ENCODE measurements at places on chromosomes 7 and 10. TPM values are rescaled to one million over a fixed set of nuclear protein-coding genes. Genes with fewer than 3 reads are reported as not detected.
A peak's percentile ranks its signal among the peaks of the same experiment; 100 is the strongest.

Gene AKR1B15
- 14.1 TPM for polyA plus RNA-seq

Gene SUN3
- not detected for polyA plus RNA-seq

GRCh38 chr10:58898854-58899573 lies 277.4 kb upstream of the PHYHIPL start:
- DNase-seq: no peak
- H3K4me1 ChIP-seq: peaks cover 14% of the 10 kb centered on the region
- H3K27me3 ChIP-seq: no peaks in the 10 kb centered on the region
- no peaks in the 10 kb centered on the region for H3K36me3 ChIP-seq
- no peak overlapping the region for H3K27ac ChIP-seq
- no peak overlapping the region for H3K4me3 ChIP-seq

- H3K36me3 ChIP-seq: no peaks in the 10 kb centered on the region
- no peaks in the 10 kb centered on the region for H3K27me3 ChIP-seq
- no peak overlapping the region for H3K4me3 ChIP-seq
- DNase-seq: no peak
- peaks cover 22% of the 10 kb centered on the region for H3K4me1 ChIP-seq
Measured at GRCh38 chr10:133162178-133162909, 2.3 kb downstream of the KNDC1 start.

Gene LEP
- polyA plus RNA-seq: not detected

Gene CYP17A1
- not detected for polyA plus RNA-seq

Gene PDE6C
- 0.15 TPM for polyA plus RNA-seq

GRCh38 chr7:130476297-130477150 lies 15.4 kb upstream of the MEST start:
- no peak overlapping the region for H3K27ac ChIP-seq
- no peak for DNase-seq
- no peaks in the 10 kb centered on the region for H3K27me3 ChIP-seq
- no peaks in the 10 kb centered on the region for H3K36me3 ChIP-seq
- no peak overlapping the region for H3K4me3 ChIP-seq
- H3K4me1 ChIP-seq: no peaks in the 10 kb centered on the region

DNA sequence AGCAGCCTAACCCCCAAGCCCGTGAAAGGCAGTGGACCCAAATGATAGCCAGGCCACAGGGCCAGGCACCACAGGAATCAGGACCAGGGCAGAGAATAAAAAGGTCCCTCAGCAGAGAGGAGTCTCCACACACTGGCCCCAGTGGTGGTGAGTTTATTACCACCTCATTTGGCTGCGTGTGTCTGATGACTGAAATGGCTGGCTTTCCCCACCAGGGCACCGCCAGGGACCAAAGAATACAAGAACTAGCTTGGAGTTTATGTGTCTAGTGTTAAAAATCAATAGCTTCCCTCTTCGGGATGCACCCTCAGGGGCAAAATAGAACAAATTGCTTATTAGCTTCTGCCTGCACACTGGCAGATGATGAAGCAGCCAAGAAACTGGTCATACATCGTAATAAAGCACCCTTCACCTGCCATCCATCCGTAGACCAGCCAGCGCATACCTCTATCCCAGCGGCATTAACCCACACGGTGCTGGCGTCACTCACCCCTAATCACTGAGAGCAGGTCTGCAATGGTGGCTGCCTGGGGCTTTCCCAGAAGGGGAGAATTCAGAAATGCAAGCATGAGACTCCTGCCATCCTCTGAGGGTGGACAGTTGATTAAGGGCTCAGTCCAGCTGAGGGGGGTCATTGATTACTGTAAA lies 223.7 kb upstream of the ZMIZ1 start:
- H3K4me1 ChIP-seq: no peaks in the 10 kb centered on the region
- H3K4me3 ChIP-seq: no peak overlapping the region
- no peaks in the 10 kb centered on the region for H3K36me3 ChIP-seq

DNA sequence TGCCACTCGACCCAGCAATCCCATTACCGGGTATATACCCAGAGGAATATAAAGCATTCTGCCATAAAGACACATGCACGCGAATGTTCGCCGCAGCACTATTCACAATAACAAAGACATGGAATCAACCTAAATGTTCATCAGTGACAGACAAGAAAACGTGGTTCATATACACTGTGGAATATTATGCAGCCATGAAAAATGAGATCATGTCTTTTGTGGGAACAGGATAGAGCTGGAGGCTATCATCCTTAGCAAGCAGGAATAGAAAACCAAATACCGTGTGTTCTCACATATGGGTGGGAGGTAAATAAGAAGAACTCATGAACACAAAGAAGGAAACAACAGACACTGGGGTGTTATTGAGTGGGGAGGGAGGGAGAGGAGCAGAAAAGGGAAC lies 84.7 kb downstream of the SLC16A9 start:
- no peak for DNase-seq
- no peak overlapping the region for H3K4me3 ChIP-seq
- H3K4me1 ChIP-seq: no peaks in the 10 kb centered on the region
- no peak overlapping the region for H3K27ac ChIP-seq
- no peaks in the 10 kb centered on the region for H3K27me3 ChIP-seq

DNA sequence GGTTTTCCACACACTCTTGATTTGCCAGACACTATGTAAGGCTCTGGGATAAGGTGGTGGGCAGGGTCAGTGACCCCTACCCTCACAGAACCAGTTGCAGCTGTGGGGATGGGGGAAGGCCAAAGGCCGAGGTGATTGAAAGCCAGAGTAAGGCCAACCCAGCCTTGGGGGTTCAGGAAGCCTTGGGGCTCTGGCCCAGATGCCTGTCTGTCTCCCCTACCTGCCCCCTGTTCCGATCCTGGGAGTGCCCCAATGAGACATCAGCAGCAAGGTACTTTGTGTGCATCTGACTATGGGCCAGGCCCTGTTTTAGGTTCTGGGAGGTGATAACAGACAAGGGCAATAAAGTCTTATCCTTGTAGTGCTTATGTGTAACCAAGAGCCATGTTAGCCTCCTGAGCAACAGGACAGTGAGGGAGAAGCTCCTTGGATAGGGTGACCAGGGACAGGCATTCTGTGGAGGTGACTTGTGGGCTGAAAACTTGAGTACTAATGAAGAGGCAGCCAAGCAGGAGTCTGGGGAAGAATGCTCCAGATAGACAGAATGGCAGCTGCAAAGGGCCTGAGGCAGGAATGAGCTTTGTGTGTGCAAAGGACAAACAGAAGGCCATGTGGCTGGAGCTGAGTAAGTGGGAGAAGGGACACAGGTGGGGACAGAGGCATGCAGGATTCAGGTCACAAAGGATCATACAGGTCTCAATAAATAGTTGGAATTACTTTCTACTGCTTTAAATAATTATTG lies 35.4 kb downstream of the TSPAN14 start:
- no peak for DNase-seq
- no peak overlapping the region for H3K4me3 ChIP-seq
- no peaks in the 10 kb centered on the region for H3K36me3 ChIP-seq
- no peak overlapping the region for H3K27ac ChIP-seq
- no peaks in the 10 kb centered on the region for H3K27me3 ChIP-seq

Gene DLX6
- polyA plus RNA-seq: 3.5 TPM

GRCh38 chr10:130686689-130687300 lies 550.6 kb downstream of the GLRX3 start:
- no peaks in the 10 kb centered on the region for H3K36me3 ChIP-seq
- no peak overlapping the region for H3K27ac ChIP-seq
- H3K4me3 ChIP-seq: no peak overlapping the region
- H3K27me3 ChIP-seq: no peaks in the 10 kb centered on the region
- peak; percentile 57 for DNase-seq
- no peaks in the 10 kb centered on the region for H3K4me1 ChIP-seq

Gene PDLIM1
- polyA plus RNA-seq: 176 TPM

DNA sequence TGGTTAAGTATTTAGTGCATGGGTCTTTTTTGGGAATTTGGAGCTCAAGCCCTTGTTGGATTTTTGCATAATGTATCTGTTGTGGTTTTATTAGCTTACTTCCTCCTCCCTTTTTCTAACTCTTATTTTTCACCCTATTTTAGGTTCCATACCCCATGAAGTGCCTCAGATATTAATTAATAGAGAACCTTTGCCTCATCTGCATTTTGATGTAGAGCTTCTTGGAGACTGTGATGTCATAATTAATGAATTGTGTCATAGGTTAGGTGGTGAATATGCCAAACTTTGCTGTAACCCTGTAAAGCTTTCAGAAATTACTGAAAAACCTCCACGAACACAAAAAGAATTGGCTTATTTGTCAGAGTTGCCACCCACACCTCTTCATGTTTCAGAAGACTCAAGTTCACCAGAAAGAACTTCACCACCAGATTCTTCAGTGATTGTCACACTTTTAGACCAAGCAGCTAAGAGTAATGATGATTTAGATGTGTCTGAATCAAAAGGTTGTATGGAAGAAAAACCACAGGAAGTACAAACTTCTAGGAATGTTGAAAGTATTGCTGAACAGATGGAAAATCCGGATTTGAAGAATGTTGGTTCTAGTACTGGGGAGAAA lies 28.0 kb downstream of the SIRT1 start:
- no peaks in the 10 kb centered on the region for H3K4me1 ChIP-seq
- no peaks in the 10 kb centered on the region for H3K27me3 ChIP-seq
- no peak for DNase-seq
- H3K27ac ChIP-seq: no peak overlapping the region
- H3K4me3 ChIP-seq: no peak overlapping the region

GRCh38 chr7:105198223-105198622 lies 184.2 kb downstream of the KMT2E start:
- no peak overlapping the region for H3K4me3 ChIP-seq
- H3K27me3 ChIP-seq: no peaks in the 10 kb centered on the region
- H3K27ac ChIP-seq: no peak overlapping the region
- H3K36me3 ChIP-seq: no peaks in the 10 kb centered on the region
- peaks cover 9% of the 10 kb centered on the region for H3K4me1 ChIP-seq

DNA sequence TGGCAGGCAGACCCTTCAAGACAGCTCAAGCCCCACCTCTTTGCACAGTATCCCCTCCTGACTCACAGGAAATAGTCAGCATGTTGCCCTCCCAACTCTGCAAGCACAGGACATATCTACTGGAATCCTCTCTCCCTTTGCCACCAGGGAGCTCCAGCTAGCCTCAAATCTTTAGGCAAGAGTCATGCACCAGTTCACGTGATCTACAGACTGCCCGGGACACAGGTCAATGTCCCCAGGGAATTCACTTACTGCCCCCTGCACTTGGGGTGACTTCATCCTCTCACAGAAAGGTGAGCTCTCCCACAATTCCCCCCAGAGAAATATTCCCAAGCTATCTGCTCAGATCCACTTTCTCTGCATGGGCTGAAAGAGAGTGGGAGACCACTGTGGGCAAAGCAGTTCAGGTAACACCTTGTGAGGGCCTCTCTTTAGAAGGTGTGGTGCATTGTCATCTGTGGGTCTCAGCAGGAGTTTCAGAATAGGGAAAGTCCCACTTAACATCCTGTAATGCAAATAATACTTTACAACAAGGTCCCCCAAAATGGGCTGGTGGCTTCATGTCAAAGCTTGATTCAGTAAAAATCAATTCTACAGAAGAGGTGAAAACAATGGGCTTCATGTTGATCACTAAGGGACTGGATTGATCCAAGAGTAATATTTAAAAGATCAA lies 129.9 kb downstream of the NOC3L start:
- peak; percentile 20 for DNase-seq
- H3K36me3 ChIP-seq: no peaks in the 10 kb centered on the region
- H3K4me3 ChIP-seq: no peak overlapping the region
- no peak overlapping the region for H3K27ac ChIP-seq
- no peaks in the 10 kb centered on the region for H3K4me1 ChIP-seq

DNA sequence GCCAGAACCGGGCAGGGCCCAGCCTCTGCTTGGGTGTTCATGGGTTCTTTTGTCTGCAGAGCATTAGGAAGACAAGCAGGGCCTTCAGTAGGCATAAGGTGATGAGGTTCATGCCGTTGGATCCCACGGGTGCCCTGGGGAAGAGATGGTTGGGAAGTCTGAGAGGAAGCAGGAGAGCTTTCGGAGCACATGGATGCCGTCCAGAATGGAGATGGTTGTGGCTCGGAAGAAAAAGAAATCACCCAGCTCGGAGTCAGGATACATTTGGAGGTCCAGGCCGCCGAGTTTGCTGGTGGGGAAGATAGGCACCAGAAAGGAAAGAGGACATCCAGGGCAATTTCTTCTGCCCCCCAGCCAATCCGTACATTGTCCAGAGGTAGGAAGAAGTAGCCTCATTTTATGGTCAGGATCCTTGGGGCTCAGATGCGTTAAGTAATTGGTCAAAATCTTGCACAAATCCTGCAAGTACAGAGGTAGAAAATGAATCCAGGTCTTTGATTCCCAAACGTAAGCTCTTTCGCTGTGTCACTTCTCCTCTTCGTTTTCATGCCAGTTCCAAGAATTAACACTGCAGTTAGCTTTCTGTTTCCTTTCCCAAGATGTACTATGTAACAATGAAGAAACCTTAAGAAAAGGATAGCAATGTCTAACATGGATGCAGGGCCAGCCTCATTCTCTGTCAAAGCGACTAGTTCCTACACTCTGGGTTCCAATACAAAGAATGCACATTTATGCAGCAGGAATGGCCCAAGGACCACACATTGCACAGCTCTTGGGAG lies 147.8 kb upstream of the KLF6 start:
- H3K27ac ChIP-seq: no peak overlapping the region
- H3K36me3 ChIP-seq: no peaks in the 10 kb centered on the region
- no peaks in the 10 kb centered on the region for H3K27me3 ChIP-seq
- no peak for DNase-seq

GRCh38 chr7:80235334-80235733 lies 100.7 kb downstream of the GNAI1 start:
- no peak overlapping the region for H3K27ac ChIP-seq
- no peak for DNase-seq
- H3K4me1 ChIP-seq: peaks cover 4% of the 10 kb centered on the region
- no peak overlapping the region for H3K4me3 ChIP-seq
- no peaks in the 10 kb centered on the region for H3K36me3 ChIP-seq

- H3K4me1 ChIP-seq: no peaks in the 10 kb centered on the region
- H3K27ac ChIP-seq: no peak overlapping the region
- DNase-seq: no peak
- H3K4me3 ChIP-seq: no peak overlapping the region
- H3K36me3 ChIP-seq: no peaks in the 10 kb centered on the region
Measured at GRCh38 chr10:3588816-3589215, 196.2 kb downstream of the KLF6 start.

DNA sequence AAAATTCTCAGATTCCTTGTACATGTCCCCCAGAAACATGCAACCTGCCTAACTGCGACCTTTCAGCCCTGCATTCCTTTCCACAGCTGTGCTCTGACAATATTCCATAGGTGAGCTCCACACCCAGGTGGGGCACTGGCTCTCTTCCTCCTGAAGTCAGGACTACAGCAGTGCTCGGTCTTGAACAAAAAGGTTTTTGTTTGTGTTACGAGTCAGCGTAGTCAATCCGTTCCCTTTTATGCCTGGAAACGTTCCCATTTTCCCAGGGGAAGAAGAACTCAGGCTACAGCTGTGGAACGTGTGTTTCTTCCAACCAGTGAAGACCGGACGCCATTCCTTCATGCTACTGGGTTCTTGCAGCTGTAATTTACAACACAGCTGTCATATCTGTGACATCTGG lies 52.4 kb upstream of the PFKP start:
- DNase-seq: no peak
- H3K4me1 ChIP-seq: peaks cover 22% of the 10 kb centered on the region
- no peak overlapping the region for H3K27ac ChIP-seq
- H3K36me3 ChIP-seq: no peaks in the 10 kb centered on the region

- DNase-seq: no peak
- H3K4me3 ChIP-seq: no peak overlapping the region
- H3K27ac ChIP-seq: no peak overlapping the region
- H3K27me3 ChIP-seq: peaks cover 90% of the 10 kb centered on the region
- peaks cover 7% of the 10 kb centered on the region for H3K4me1 ChIP-seq
Measured at GRCh38 chr10:49615721-49616120, 1.9 kb downstream of the CHAT start.

Measured in hepatocyte (in vitro differentiated cells).